ENCODE measurements at places on chromosomes 1 and 21.
A peak's percentile ranks its signal among the peaks of the same experiment; 100 is the strongest.

DNA sequence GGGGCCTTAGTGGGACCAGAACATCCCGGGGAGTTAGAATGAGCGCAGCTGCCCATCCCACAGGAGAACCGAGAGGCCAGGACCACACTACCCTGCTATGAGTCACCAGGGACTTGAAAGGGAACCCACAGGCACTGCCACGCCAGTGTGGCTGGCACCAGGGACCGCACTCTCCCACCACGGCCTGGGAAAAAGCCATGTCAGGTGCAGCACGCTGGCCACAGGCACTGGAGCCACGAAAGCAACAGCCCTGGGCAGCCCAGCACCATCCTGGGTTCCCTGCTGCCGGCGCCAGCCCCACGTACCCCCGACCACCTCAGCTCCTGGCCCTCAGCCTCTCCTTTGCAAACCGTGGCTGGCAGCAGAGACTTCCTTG is 14.1 kb upstream of the TMEM240 start:
- DNase-seq = no peak

DNA sequence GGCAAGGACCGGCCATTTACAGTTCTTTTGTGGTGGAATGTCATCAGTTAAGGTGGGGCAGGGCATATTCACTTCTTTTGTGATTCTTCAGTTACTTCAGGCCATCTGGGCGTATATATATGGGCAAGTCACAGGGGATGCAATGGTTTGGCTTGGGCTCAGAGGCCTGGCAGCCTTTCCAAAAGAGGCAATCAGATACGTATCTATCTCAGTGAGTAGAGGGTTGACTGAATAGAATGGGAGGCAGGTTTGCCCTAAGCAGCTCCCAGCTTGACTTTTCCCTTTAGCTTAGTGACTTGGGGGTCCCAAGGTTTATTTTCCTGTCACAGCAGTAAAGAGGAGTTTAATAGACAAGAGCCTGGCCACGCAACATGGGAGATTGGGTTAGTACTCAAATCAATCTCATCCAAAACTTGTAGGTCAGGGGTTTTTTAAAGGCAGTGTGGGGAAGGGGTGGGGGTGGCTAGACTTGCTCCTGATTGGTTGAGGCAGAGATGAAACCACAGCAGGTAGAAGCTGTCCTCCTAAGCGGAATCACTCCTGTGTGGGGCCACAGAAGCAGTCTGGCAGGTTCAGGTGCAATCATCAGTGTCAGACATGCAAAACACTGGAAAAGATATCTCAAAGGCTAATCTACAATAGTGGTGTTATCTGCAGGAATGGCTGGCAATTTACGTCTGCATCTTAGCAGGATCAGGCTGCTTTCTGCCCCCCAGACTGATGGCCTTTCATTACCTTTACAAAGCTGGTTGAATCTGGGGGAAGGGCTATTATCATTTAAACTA is 112.9 kb downstream of the TLR5 start:
- DNase-seq = no peak

- DNase-seq = peak; percentile 24
Measured at GRCh38 chr1:6348511-6349191, 44.9 kb downstream of the ACOT7 start.

DNA sequence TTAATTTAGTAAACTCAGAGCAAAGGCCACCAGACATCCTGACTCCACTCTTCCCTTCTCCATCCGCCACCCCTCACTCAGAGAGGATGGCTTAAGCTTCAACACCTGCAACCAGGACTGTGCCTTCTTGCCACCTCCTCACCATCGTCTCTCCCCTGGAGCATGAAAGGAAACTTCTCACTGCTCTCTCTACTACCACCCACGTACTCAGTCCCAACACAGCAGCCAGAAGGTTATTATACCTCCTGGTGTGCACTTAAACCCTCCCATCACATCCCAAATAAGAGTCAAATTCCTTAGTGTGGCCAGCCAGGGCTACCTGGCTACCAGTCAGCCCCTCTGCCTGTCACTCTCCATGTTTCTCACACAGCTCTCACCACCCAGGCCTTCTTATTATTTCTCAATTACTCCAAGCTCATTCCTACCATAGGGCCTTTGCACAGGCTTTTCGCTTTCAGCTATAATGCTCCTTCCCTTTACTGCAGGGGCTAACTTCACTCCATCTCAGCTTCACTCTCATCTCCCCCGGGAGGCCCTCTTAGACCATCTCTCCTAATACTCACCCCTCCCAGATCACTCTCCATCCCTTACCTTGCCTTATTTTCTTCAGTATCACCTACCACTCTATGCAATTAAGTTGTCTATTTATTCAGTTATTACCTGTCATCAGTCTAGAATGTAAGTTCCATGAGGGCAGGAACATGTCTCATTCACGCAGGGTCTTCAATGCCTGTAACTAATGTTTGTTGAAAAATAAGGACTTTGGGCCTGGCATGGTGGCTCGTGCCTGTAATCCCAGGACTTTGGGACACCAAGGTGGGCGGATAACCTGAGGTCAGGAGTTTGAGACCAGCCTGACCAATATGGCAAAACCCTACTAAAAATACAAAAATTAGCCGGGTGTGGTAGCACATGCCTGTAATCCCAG is 137.5 kb downstream of the TOMM20 start:
- no peak for DNase-seq

DNA sequence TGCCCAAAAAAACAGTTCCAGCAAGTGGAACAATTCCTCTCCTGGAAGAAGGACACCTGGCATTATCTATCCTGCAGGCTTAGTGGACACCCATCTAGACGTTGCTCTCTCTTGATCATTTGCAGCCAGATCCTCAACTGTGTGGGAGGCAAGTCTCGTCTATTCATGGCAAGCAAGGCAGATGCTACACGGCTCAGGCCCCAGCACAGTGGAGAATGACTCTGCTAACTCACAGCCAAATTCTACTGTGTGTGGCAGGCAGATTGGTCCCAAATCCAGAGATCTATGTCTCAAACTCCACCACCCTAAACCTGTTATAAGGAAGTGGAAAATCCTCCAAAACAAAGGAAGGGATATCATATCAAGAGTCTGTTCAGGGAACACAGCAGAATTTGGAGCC is 7.0 kb downstream of the TNNT2 start:
- no peak for DNase-seq

DNA sequence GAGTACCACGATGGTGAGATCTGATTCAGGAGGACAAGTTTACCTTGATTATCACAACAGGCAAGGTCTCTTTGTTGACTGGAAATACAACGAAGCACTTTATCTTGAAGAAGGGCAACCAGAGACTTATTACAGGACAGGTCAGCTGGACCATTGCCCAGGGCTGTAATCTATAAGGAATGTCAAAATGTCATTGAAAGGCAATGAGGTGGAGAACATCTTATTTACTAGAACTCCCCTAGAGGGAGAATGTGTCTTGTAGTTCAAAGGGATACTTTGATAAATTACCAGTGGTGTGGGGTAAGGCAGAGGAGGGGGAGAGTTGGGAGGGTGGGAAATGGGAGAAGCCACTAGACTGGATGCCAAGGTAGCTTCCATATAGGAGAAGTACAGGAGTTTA is 212.3 kb downstream of the NCAM2 start:
- DNase-seq = no peak

- DNase-seq = no peak
Measured at GRCh38 chr1:46130606-46131005, 1.8 kb downstream of the PIK3R3 start.
